COR-L47 (cell line): ENCODE measurements at places on chromosomes 3 and 15.
A peak's percentile ranks its signal among the peaks of the same experiment; 100 is the strongest.

DNA sequence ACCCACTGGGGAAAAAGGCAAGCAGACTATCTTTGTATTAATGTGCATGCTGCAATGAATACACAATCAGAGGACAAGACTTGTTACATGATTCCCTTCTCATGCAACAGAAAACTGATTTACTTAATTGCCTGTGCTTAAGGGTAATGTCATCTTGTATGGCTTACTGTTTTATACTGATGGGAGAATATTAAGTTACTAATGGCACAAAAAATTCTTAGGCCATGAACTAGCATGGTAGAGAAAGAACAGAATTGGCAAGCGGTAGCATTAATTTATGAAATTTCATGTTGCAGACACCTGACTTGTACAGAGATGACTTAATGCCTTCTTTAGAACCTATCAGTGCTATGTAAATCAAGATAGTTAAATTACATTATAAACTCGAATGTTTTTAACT, 282.3 kb downstream of the CNTN3 start:
- no peak for DNase-seq

DNA sequence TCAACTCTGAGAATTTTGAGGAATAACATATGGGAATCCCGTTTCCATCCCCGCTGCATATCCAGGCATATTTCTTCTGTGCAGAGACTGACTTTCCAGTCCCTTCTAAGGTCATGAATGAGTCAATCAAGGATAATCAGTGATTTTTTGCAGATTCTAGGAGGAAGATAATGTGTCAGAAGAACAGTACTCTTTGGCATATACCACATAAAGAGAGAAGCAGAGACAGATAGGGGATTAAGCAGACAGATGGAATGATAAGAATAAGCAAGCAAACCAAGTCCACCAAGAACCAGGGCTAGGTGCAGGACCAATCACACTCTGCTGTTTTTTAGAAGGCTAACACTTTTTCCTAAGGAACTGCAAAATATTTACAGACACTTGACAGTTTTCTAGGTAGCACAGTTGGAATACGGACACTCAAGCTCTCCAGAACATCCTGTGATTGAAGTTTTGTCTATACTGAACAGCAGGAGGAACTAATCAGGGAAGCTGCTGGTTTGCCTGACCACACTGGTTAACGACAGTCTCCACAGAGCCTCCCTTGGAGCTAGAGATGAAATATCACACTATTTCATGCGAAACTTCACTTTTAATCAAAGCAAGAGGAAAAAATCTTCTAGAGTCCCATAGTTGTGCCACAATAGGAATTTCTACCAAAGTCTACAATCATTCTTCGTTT, 450.0 kb upstream of the KCNMB2 start:
- DNase-seq, result peak; percentile 38

- DNase-seq, result no peak
Measured at GRCh38 chr3:102158080-102158740, 276.6 kb upstream of the ZPLD1 start.

DNA sequence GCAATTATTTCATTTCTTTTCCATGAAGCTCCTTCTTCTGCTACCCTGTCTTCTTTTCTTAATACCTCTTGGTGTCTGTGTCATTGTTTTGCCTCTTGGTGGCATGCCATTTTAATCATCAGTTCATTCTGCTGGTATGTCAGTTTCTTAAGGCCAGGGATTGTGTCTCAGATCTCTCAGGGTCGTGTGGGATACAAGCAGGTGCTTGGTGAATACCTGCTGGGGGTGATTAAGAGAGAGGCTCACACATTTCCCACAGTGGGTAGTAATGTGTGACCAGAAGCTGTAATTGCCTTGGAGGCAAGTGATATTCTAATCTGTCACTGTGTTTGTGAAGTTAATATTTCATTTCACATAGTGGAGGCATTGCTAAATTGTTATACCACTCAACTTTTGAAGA, 361.4 kb upstream of the TRIM42 start:
- peak; percentile 16 for DNase-seq

- no peak for DNase-seq
Measured at GRCh38 chr3:69115731-69116130, 6.7 kb downstream of the LMOD3 start.

- no peak for DNase-seq
Measured at GRCh38 chr3:166304584-166304983, 467.4 kb upstream of the BCHE start.

GRCh38 chr3:155663467-155664212, 81.2 kb downstream of the PLCH1 start:
- DNase-seq, result peak; percentile 63

DNA sequence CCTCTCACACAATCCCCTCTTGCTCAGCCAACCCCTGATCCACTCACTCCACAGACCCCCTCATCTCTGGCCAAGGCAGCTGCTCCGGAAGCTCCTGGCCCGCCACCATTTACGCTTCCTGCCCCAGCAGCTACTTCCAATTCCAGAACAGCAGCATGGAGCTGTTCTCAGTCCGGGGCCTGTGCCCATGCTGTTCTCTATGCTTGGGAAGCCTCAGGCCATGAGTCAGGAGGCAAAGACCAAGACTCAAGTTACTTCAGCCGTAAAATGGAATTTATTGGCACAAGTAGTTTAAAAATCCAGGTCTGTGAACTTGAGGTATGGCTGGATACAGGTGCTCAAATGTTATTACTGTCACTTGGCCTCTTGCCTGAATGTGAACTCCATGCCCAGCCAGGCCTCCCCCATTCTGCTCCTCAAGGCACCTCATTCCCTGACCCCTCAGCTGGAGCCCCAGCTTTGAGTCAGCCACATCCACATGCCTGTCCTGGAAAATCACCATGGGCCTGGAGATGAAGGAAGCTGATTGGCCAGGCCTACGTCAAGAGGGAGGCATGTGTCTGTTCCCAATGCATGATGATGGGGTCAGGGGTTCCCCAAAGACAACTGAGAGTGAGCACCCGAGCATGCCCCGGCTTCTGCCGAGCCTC, 31.4 kb upstream of the CACNA2D2 start:
- no peak for DNase-seq

DNA sequence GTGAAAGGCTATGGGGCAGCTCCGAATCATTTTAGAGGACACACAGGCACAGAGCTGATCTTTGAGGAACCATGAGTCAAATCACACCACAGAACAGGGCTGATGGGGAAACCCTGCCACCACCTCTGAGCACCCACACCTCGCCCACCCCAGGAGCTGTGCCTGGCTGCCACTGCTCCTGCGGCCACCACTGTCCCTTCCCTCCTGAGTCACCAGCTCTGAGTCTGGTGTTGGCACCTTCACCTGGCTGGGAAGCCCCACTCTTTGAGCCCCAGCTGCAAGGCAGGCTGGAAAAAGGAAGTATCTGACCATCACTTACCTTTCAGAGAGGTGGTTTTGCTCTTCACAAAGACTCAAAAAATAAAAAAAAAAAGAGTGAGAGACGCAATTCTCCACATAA, 63.6 kb upstream of the MEF2A start:
- no peak for DNase-seq

GRCh38 chr3:15148614-15149013, 49.7 kb upstream of the RBSN start:
- DNase-seq, result no peak

GRCh38 chr15:69826819-69827175, 270.9 kb downstream of the TLE3 start:
- no peak for DNase-seq

GRCh38 chr3:55721716-55722484, 234.8 kb upstream of the WNT5A start:
- DNase-seq, result no peak

- DNase-seq, result no peak
Measured at GRCh38 chr3:193598202-193598601, 5.2 kb downstream of the OPA1 start.

DNA sequence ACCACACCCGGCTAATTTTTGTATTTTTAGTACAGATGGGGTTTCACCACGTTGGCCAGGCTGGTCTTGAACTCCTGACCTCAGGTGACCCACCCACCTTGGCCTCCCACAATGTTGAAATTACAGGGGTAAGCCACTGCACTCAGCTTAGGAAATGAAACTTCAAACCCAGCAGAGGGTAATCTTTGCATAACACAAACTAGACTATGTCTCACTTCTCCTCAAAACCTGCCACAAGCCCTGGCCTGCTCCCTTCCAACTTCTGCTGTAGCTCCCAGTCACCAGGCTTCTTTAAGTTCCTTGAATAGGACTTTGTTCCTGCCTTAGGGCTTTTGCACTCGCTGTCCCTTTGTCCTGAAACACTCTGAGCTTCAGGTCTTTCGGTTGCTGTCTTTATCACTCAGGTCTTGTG, 39.2 kb upstream of the SEMA4B start:
- DNase-seq, result no peak

DNA sequence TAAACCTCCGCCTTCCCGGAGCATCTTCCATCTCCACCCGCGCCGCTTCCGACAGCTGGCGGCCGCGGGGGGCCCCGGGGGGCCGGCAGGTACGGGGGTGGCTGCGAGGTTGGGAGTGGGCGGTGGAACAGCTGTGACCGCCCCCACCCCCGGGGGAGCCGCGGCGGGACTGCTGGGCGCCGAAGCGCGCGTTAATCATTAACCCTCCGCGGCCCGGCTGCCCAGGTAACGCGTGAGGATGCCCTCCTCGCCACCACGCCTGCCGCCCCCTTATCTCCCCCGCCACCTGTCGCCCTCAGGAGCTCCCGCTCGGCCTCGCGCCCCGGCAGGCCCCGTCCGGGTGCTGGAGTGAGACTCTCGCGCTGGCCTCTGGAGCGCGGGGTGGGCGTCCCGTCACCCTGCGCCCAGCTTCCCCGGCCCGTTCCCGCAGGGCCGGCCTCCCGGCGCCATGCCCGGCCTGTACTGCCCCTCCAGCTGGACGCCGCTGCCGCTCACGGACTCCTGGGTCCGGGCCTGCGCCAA, 757 bp downstream of the VWA5B2 start:
- DNase-seq, result peak; percentile 83

DNA sequence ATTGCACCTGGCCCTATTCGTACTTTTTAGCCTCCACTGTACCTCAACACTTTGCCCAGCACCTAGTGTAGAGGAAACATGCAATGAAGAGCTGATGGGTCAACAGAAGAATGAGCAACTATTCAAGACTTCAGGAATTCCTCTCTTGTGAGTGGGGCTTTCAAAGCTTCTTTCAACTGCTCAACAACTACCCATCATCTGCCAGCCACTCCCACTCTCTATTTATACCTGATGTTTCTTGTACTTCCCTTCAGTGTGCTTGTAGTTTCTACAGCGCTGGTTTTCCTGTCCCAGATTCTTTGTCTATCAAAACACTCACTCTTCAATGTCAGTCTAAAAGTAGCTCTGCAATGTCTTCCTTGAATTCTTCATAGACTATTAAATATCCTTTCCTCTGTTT, 168.3 kb upstream of the LPP start:
- DNase-seq, result no peak

DNA sequence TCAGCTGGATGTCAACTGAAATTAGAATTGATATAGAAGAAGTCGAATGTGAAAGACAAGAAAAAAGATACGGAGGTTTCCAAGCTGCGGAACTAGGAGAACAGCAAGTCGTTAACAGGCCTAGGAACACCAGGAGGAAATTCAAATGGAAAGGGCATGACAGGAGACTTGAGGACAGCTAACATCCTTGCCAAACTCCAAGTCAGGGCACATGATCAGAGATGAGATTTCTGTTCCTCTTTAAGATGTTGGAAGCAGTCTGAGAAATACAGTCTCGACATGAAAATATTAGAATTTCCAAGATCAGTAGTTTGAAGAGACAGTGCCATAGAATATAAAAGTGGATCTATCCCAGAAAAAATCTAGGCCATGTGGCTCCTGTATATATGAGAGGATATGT, 5.0 kb downstream of the MYO5A start:
- DNase-seq, result no peak

DNA sequence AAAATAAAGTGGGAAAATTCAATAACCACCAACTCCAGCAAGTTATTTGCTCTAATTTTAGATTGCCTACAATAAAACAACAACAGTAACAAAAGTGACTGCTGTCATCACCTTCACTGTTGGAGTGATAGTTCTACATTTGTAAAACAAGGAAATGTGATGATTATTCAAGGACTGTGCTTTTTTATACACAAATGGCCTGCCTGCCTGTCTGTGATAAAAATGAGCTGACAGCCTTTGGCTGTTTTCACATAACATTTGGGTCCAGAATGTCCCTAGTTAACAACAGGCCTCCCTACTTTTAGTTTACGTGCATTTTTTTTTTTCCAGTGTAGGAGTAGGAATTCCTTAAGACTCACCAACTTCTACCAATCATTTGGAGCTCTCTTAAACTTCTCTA, 768.8 kb downstream of the PDCD6IP start:
- DNase-seq, result no peak

- DNase-seq, result no peak
Measured at GRCh38 chr15:71853543-71853942, 43.2 kb downstream of the NR2E3 start.

- no peak for DNase-seq
Measured at GRCh38 chr3:129687586-129688125, 81.2 kb upstream of the PLXND1 start.

GRCh38 chr3:10983219-10983916, 9.2 kb upstream of the SLC6A1 start:
- peak; percentile 15 for DNase-seq

- no peak for DNase-seq
Measured at GRCh38 chr3:126607214-126607908, 47.6 kb downstream of the TXNRD3 start.

GRCh38 chr3:48058091-48058490, 41.9 kb upstream of the MAP4 start:
- no peak for DNase-seq

DNA sequence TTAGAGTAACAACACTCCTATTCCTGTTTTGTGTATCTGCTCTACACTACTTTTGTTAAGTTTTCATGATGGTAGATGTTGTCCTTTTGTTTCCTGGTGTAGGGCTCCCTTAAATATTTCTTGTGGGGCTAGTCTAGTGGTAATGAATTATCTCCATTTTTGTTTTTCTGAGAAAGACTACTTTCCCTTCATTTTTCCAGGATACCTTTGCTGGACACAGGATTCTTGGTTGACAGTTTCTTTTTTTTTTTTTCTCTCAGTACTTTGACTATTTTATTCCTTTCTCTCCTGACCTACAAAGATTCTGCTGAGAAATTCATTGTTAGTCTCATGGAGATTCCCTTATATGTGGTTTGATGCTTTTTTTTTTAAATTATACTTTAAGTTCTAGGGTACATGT, 37.9 kb downstream of the FAIM start:
- no peak for DNase-seq

- DNase-seq, result no peak
Measured at GRCh38 chr3:41120460-41120859, 78.8 kb upstream of the CTNNB1 start.

DNA sequence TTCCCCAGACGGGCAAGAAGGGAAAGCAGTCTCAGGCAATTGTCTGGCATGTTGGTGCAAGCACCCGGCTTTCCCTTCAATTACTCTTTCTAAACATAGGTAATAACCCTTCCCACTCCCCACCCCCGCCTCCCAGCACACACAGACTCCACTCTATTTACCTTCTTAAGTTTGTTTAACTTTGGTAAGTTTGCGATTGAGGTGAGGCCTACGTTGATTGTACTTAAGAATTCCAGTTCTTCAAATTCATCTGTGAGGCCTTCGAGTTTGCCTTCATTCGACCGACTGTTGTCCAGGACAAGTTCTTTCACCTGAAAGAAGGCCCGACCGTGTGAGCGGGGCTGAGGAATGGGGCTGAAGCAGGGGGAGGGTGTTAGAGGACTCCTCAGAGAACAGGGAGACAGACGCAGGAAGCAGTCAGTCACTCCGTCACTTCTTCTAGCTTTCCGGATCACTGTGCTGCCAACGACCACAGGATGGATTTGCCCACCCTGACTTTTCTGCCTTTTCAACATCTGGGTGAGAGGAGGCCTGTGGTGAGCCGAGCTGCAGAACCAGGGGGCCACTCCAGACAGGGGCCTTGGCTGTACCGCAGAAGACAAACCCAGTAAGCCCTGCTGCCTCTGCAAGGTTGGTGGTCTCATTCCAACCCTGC, 33.0 kb downstream of the ANP32A start:
- no peak for DNase-seq
